T-helper 2 cell (primary cell): ENCODE measurements at places on chromosomes 5 and 9.

- no peak for DNase-seq
These were observed 271.7 kb upstream of the TLE4 start for GRCh38 chr9:79300068-79300467.

DNA sequence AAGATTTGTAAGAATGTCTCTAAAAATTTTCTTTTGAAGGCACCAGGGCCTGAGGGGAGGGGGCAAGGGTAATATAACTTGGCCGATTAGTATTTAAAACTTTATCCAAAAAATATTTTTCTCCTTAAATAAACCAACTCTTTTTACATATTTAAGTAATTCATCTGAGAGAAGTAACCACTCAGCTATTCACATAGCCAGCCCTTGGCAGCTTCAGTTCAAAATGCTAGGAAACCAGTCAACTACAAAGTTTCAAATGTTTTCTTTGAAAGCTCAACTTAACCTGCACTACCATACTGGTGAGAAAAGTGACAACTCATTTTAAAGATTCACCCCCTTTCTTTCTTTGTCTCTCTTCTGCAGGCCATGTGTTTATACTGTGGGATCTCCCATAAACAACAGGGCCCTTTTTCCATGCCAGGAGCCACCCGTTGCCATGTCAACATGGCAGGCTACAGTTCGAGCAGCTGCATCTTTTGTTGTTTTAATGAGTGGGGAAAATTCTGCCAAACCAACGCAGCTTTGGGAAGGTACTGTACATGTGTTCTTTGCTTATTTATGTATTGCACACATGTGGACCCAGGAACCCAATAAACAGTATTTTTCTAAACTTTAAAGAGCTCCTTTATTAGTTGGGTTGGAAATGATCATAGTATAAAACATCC is 46.3 kb downstream of the AOPEP start:
- no peak for DNase-seq

DNA sequence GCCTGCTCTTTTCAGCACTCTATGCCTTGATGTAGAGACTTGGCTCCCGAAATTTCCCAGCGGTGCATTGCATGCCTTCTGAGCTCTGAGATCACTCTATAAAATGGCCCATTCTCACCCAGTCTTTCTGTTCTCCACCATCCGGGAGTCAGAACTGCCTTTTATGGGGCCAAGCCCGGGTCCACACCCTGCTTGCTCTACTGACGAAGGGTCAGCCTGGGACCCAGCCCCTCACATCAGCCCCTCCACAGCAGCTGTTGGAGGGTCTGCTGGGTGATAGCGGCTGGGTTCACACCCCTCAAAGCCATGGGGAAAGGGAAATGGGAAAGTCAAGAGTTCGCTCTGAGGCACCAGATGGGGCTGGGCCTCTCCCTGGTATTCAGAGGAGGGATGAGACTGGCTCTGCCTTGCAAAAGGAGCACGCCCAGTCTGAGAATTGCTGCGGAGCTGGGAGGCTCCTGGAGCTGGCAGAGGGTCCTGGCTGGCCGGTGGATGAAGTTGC is 66.0 kb upstream of the ORM1 start:
- no peak for DNase-seq

GRCh38 chr5:126016256-126016655 is 407.0 kb upstream of the GRAMD2B start:
- DNase-seq = no peak

- peak; percentile 71 for DNase-seq
These were observed 399.2 kb upstream of the GRAMD2B start for GRCh38 chr5:126023994-126024441.

DNA sequence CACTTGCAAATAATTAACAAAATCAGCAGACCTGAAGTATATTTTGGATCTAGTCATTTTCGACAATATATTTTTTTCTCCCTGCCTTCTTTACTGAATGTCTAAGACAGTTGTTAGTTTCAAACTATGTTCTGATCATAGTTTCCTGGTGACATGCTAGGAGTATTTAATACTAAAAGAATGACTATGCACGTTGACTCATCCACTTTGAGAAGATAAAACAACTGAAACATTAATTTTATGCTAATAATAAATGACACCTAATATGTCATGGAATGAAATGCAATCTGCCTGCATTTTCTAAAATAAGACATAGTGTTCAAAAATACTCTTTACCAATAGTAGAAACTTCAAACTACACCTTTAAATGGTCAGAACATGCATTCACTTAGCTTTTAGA is 2123.7 kb upstream of the C9orf72 start:
- DNase-seq = no peak

- no peak for DNase-seq
These were observed 45.7 kb upstream of the IRX2 start for GRCh38 chr5:2797160-2797559.

GRCh38 chr9:81981883-81982282 is 6.7 kb upstream of the SPATA31D1 start:
- no peak for DNase-seq

- DNase-seq = no peak
These were observed 40.4 kb upstream of the FGF1 start for GRCh38 chr5:142726188-142726731.

GRCh38 chr5:61098251-61098995 is 63.8 kb downstream of the SMIM15 start:
- DNase-seq = no peak

DNA sequence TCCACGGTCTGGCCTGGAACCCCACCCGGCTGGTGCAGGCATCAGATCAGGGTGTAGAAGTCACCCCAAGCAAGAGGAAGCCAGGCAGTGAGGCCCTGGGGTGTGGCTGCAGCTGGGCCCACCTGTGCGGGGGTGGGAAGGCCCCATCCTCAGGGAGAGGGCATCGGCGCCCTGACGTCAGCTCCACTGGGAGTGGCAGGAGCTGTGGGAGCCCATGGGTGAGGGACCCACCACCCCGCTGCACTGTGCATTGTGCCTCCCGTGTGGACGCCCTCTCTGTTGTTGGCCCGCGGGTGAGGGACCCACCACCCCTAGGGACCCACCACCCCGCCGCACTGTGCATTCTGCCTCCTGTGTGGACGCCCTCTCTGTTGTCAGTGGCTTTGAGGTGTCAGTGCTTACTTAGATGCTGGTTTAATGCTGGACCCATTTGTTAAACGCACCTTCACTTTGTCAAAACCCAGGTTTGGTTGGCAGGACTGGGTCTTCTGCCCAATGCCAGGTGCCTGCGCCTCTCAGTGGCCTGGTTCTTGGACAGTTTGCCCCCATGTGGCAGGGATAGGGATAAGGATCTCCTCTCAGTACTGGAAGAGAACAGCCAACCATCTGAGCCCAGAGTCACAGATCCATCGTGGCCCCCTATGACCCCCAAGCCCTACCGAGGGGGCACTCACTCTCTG is 6.9 kb upstream of the EXOC3 start:
- no peak for DNase-seq

- DNase-seq = no peak
These were observed 98.6 kb downstream of the YTHDC2 start for GRCh38 chr5:113612060-113612496.

- DNase-seq = no peak
These were observed 78.2 kb upstream of the RXRA start for GRCh38 chr9:134247918-134248631.

DNA sequence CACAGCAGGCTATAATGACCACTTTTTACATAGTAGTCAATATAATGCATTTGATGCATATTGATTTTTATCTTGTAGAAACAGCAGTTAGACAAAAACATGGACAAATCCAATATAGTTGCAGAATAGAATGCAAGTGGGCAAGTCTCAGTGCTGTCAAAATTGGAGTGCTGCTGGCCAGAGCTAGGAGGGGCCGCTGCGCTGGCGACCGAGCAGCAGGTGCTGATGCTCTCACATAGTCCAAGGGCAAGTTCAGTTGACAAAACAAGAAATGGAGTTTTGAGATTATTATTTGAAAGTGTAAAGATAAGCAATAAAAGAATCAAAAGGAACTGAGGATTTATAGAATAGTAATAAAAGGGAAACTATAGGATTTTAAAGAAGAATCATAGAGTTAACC is 60.6 kb upstream of the CDK20 start:
- DNase-seq = no peak
